ENCODE measurements at places on chromosomes 13 and 19.

DNA sequence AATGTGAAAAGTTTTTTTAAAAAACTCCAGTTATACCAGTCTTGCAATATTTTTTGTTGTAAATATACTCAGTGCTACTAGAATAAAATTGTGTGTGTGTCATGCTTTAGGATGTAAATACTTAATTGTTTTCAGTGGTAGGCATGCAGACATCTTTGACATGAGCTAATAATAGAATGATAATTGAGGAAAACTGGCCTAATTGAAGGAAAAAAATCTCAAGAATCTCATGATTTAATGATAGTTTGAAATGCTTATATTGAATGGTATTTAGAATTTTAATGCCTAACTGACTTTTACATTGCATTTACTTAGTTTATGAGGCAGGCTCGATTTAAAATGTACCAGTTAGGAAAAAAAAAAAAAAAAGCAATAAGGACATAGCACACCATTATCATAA, 3.2 kb upstream of the MAB21L1 start:
- DNase-seq, result no peak

DNA sequence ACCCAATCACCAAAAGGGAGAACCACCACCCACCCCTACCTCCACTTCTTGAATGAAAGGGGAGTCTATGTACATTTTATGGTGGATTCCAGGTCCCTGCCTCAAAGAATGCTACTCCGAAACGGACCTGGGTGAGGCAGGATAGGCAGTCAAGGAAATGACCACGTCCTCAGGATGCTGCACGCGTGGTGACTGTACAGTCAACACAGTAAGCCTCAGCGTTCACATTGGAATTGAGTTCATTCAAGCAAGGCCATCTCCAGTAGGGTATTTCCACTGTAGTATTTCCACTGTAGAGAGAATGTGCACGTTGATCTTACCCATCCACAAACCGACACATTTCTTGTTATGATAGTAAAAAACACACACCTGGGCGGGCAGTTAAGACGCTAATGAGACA, 16.9 kb downstream of the ZSCAN5C start:
- no peak for DNase-seq

DNA sequence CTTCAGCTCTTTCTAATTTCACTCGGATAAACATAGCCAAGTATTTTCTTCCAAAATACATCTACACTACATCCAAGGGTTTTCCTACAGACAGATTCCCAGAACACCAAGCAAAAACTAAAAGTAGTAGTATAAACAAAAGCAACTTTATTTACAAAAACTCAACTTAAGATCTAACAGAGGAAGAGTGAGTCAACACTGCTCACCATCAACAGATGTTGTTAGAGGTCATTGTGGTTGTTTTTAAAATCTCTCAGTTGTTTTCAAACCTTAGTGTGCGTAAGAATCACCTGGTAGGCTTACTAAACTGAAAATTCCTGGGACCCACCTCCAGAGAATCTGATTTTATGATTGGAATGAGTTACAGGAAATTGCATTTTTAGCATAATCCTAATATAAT, 631.7 kb upstream of the SGCG start:
- no peak for DNase-seq

- DNase-seq, result no peak
These were observed 1157.2 kb downstream of the OLFM4 start for GRCh38 chr13:54185785-54186184.

GRCh38 chr13:31119966-31120700, 41.6 kb downstream of the HSPH1 start:
- no peak for DNase-seq

DNA sequence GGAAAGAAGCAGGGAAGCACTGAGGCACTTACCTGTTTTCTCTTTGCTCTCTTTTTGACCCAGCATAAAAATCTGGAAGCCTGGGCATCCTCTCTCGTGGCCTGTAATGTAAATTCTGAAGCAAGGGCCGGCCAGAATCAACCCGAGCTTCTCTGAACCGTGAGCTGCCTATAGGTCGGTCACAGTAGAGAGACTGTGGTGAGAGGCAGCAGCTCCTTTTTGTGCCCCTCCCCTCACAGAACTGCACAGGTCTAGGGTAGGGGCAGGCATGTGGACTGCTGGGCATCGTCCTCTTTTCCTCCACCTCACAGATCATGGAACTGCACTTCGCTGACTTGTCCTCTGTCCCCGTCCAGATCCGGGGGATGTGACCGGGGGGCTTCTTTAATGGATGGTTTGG, 12.5 kb downstream of the FAM124A start:
- DNase-seq, result no peak

GRCh38 chr13:28872427-28873176, 52.5 kb downstream of the MTUS2 start:
- DNase-seq, result no peak

- DNase-seq, result no peak
These were observed 24.6 kb downstream of the MPHOSPH8 start for GRCh38 chr13:19657872-19658591.

- DNase-seq, result no peak
These were observed 14.7 kb downstream of the ZNF574 start for GRCh38 chr19:42090672-42091071.

DNA sequence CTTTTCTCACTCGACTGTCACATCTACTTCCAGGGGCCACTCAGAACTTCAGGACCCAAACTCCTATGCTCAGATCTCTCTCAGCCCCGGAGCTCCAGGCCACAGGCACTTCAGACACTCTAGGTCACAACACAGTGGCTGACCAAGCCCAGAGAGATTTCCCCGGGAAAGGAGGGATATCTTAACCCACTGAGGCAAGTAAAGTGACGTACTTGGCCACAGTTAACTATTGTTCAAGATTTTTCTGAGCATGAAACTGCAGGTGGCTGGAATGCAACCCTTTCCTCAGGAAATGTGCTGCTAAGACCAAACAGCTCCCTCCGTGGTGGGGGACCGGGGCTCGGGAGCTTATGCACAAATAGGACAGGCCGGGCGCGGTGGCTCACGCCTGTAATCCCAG, 23.9 kb downstream of the OPA3 start:
- no peak for DNase-seq

GRCh38 chr13:40875583-40875982, 86.2 kb downstream of the SLC25A15 start:
- DNase-seq, result no peak

DNA sequence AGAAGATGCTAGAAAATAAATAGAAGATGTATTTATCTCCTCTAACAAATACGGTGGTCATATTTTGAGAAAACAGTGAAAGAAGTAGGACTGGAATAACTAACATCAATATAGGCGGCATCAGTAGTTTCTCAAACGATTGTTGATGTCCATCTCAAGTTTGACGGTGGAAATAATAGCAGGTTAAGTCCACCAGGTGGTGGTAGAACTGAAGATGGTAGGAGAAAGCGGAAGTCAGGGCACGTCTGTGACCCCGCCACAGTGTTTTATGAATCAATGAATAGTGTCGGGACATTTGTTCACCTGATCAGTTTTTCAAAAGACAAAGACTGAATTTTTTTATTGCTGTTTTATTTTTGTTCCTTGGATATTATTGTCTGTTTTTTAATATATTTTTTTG, 706.4 kb upstream of the SLC10A2 start:
- DNase-seq, result no peak

GRCh38 chr13:51549050-51549449, 35.2 kb upstream of the WDFY2 start:
- DNase-seq, result no peak

DNA sequence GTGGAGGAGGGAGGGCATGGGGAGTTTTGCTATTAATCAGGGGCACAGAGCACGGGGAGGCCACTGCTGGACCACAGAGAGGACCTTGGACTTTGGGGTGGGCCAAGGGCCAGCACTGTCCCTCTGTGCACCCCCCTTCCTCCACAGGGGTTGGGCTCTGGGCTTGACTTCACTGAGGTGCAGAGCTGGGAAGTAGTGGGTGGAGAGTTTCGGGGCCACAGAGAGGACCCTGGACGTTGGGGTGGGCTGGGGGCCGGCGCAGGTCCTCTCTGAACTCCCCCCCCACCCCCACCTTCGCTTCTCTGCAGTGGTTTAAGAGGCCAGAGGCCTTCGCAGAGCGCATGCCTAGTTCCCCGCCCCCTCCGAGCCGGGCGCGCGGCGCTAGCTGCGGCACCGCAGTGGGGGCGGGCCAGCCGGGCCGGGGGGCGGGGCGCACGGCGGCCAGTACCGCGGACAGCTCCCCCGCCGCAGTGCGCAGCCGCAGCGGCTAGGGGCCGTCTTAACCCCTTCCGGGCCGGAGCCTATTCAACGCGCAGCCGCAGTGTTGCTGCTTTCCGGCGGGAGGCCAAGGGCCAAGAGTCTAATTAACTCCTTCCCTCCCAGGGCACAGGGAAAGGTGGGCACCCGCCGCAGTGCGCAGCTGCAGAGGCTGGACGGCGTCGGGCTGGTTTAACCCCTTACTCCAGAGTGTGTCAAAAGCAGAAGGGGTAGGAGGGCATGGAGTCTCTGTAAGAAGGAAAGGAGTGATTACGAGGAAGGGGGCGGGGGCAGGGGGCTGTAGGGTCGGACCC, 3.7 kb downstream of the KCNC3 start:
- DNase-seq, result peak; percentile 35

GRCh38 chr19:46381756-46382345, 31.5 kb downstream of the CCDC8 start:
- DNase-seq, result no peak

- no peak for DNase-seq
These were observed 52.3 kb downstream of the LRCH1 start for GRCh38 chr13:46605076-46605824.

DNA sequence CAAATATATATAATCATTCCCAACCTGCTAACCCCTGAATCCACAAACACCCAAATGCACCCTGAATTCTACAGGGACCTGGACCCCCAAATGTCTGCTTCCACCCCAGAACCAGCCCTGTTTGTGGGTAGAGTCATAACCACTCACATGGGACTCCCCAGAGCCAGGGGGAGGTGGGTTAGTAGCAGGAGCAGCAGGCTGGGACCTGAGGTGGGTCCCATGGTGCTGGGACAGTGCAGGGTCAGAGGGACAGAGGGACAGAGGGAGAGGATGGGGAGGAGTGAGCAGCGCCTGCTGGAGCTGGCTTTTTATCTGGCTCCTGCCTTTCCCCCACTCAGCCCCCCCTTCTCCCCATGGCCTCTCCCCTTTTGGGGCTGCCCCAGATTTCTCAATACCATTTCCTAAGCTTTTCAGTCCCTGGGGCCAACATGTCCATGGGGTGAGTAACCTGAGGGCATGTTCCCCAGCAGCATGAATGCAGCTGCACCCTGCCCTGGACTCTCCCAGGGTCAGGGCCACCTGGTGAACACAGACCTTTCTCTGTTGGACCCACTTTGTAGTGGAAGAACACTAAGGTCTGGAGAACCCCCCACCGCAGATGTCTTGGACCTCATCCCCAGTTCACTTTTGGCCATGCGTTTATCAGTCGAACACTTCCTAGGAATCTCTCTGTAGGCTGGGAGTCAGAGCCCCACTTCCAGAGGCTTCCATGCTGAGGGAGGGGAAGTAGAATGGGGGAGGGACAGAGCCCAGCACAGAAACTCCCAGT, at the start of gene C3:
Gene C3 (minus strand): TSS at position 282 of the 769 bp plus-strand sequence. CDS start 61 bp downstream, at position 221.
- DNase-seq, result no peak

- DNase-seq, result no peak
These were observed 59.7 kb upstream of the UBL3 start for GRCh38 chr13:29909975-29910674.

DNA sequence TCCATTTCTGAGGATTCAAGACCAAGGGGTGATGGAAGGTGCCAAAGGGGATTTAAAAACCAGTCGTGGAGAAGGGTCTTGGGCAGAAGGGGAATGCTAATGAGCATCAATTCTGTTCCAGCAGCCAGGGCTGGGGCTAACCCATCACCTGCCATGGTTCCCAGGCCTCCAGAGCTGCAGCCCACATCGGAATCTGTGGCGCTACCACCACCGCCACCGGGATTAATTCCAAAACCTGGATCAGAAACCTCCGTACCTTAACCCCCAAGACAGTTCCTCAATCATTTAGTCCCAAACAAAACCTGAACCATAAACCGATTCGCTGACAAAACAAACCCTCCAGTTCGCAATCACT, 583 bp downstream of the ZNF615 start:
- DNase-seq, result no peak

DNA sequence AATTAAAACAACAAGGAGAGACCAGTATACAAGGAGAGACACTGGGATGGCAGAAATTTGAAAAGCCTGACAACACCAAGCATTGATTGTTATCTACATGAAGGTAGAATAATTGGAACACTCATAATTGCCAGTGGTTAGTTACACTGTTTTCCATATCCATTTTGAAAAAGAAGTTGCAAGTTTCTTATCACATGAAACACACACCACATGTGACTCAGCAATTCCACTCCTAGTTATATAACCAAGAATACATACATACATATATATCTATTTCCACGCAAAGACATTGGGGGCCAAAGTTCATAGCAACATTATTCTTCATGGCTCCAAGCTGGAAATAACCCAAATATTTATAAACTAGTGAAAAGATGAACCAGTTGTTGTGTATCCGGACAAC, 15.2 kb upstream of the PABPC3 start:
- DNase-seq, result no peak

- DNase-seq, result no peak
These were observed 5.6 kb downstream of the APC2 start for GRCh38 chr19:1455336-1456120.

- no peak for DNase-seq
These were observed 5.7 kb downstream of the TLE5 start for GRCh38 chr19:3056417-3057088.

- DNase-seq, result no peak
These were observed 5.1 kb upstream of the FLT3LG start for GRCh38 chr19:49468746-49469447.

DNA sequence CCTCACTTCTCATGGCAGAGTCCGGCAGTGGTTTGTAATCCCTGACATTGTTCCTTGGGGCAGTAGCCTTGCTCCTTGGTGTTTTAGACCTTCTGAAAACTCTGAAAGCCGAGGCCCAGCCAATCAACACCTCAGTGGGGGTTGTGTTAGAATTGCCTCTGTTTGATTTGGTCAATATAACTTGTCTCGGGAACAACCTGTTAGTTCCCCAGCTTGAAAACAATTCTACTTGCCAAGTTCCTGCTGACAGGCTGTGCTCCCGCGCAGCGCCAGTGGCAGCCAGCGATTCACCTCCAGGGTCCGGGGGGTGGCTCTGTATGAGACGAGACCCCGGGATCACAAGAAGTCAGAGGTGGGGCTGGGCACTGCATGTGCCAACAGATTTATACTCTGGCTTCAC, 81.4 kb upstream of the MEDAG start:
- no peak for DNase-seq

GRCh38 chr19:33388231-33388724, 14.8 kb downstream of the CEBPG start:
- no peak for DNase-seq

- no peak for DNase-seq
These were observed 136.0 kb upstream of the MIR17HG start for GRCh38 chr13:91211510-91211909.

All from stimulated activated CD4-positive, alpha-beta T cell treated with anti-CD3 and anti-CD28 coated beads, Interleukin-1b, Interleukin-23, amount 100 ng/mL, for 24 hours (primary cell).